ENCODE measurements at places on chromosomes 5 and 9. TPM values are rescaled to one million over a fixed set of nuclear protein-coding genes. Genes with fewer than 3 reads are reported as not detected.

DNA sequence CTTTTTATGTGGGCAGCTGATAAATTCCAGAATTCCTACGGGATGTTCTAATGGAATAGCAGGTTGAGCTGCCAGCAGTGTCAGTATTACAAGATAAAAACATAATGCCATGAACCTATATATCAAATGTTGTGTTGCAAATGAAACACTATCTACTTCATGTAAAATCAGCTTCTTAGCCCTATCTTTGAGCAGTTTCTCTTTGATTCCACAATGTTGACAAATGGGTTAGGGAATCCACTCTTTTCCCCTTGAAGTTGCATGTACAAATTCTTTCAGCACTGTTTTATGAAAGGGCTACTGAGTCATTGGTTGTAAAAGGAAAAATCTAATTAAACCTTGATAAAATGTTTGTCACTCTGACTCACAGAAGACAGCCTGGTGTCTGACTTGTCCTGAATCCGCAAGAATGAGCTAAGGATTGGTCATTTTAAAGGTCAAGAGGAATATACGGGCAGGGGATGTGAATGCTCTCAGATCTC lies 950.6 kb upstream of the NUDT12 start:
- no peaks in the 10 kb centered on the region for H3K4me1 ChIP-seq
- no peak overlapping the region for H3K27ac ChIP-seq
- H3K27me3 ChIP-seq = no peaks in the 10 kb centered on the region
- no peaks in the 10 kb centered on the region for H3K36me3 ChIP-seq
- H3K4me3 ChIP-seq = no peak overlapping the region

GRCh38 chr5:79931409-79931808 lies 59.7 kb downstream of the MTX3 start:
- DNase-seq = no peak
- H3K4me3 ChIP-seq = no peak overlapping the region
- no peak overlapping the region for H3K27ac ChIP-seq
- H3K4me1 ChIP-seq = no peaks in the 10 kb centered on the region
- no peaks in the 10 kb centered on the region for H3K27me3 ChIP-seq
- no peaks in the 10 kb centered on the region for H3K36me3 ChIP-seq

GRCh38 chr9:104895572-104895971 lies 32.4 kb downstream of the ABCA1 start:
- no peak overlapping the region for H3K4me3 ChIP-seq
- H3K27me3 ChIP-seq = no peaks in the 10 kb centered on the region
- H3K4me1 ChIP-seq = peaks cover 40% of the 10 kb centered on the region
- no peaks in the 10 kb centered on the region for H3K36me3 ChIP-seq

Gene MARCHF11
- 1.0 TPM for total RNA-seq

Gene PIP5K1B
- total RNA-seq = 45.5 TPM
